ENCODE measurements at places on chromosomes 3 and 15.
A peak's percentile ranks its signal among the peaks of the same experiment; 100 is the strongest.

DNA sequence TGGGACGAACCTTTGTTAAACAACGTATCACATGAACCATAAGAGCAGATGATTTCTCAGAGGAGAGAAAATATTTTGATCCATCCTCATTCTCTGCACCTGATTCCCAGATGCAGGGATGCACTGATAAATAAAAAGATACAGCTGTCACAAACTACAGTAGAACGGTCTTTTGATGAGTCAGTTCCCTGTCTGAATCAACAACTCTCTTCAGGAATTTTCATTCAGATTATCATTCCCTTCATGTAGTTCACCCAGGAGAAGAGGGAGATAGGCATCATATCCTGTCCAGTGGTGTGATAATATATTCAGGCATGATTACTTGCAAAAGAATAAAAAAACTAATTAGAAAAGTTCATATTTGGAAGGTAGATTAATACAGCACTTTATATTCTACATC is 521.5 kb downstream of the PYDC2 start:
- DNase-seq, result no peak

DNA sequence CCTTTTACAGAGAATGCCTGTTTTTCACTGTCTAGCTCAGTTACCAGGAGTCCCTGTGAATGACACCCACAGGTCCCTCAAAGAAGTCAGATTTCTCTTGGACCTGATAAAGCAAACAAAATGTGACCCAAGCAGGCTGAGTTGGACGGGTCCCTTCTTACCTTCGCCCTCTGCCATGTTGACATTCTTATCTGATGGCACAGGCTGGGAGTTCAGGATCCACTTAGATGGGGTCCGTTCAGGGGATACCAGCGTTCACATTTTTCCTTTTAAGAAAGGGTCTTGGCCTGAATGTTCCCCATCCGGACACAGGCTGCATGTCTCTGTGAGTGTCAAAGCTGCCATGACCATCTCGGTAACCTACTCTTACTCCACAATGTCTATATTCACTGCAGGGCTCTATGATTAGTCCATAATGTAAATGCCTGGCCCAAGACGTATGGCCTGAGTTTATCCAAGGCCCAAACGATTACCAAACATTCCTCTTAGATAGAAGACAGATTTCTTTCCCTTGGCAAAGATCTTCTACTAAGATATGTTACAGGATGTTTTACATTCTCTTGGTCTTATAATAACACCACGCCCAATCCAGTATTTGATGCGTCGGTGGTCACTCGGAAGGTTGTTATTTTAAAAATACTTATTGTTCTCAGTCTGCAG is 179.1 kb downstream of the THSD4 start:
- no peak for DNase-seq

- no peak for DNase-seq
Measured at GRCh38 chr15:71066983-71067382, 48.3 kb upstream of the THSD4 start.

- DNase-seq, result no peak
Measured at GRCh38 chr3:66010348-66010738, 28.4 kb downstream of the MAGI1 start.

DNA sequence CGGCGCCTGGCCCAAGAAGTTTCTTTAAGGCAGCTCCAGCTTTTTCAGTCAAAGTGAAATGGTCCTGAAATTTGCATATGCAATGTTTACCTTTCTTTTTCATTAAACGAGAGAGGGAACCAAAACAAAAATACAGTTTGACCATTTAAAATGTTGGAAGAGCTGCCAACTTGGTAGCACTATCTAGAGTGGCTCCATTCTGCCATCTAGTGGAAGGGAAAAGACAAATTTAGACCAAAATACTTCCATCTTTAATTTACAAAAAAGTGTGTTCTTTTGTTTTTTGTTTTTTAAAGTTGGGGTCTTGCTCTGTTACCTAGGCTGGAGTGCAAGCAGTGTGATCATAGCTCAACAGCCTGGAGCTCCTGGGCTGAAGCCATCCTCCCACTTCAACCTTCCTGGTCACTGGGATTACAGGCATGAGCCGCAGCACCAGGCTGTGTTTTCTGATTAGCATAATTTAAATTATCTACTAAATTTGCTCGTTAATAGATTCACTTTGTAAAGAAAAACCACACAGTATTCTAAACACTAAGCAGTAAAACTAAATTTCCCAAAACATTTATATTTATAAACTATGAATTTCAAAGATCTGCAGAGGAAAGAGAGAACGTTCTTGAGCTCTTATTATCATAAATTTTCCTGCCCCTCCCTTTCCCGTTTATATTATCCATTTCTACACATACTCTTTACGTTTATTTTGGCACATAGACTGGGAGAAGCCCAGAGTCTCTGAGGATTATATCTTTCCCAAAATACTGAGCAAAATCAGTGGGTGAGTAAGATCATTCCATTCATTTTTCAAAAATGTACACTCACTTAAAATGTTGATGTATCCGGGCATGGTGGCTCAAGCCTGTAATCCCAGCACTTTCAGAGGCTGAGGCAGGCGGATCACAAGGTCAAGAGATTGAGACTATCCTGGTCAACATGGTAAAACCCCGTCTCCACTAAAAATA is 15.4 kb upstream of the RFC4 start:
- DNase-seq, result peak; percentile 15

DNA sequence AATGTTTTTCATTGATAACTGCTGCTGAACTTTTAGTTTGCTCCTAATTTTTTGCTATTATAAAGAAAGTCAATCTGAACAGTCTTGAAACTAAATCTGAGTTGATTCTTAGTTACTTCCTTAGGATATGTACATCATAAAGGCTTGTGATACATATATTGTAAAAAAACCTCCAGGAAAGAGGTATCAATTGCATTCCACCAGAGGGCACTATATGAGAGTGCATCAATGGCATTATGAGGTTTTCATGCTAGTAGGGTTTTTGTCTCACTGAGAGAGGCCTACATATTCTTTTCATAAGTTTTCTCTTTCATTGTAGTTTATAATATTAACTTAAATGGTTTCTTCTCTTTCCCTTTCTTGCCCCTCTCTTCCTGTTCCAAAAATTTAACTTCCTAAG is 46.9 kb downstream of the PIK3R4 start:
- no peak for DNase-seq

- no peak for DNase-seq
Measured at GRCh38 chr3:114745322-114746240, 401.5 kb downstream of the ZBTB20 start.

DNA sequence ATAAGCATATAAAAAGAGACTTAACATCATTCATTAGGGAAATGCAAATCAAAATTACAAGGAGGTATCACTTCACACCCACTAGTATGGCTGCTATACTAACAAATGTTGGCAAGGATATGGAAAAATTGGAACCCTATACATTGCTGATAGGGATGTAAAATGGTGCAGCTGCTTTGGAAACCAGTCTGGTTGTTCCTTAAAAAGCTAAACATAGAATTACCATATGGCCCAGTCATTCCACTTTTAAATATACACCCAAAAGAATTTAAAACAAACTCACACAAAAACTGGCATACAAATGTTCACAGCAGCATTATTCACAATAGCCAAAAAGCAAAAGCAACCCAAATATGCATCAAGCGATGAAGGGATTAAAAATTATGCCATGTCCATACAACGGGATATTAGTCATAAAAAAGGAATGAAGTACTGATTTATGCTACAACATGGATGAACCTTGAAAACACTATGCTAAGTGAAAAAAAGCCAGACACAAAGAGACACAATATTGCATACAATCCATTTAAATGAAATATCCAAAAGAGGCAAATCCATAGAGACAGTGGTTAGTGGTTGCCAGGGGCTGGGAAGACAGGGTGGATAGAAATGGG is 118.3 kb downstream of the OSBPL10 start:
- no peak for DNase-seq

DNA sequence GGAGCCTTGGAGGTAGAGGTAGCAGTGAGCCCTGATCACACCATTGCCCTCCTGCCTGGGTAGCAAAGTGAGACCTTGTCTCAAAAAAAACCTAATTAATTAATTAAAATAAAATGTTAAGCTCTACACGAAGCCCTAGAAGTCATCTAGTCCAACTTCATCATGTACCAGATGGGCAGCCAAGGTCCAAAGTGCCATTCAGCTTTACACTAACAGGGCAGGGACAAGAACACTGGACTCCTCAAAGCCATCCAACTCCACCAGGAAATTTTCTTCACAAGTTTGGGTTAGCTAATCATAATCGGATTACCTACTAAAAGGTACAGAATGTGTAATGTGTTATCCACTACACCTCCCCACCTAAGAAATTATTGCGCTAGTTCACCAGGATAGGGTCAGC is 48.8 kb downstream of the WWTR1 start:
- no peak for DNase-seq

- no peak for DNase-seq
Measured at GRCh38 chr3:143242691-143243090, 123.1 kb downstream of the CHST2 start.

DNA sequence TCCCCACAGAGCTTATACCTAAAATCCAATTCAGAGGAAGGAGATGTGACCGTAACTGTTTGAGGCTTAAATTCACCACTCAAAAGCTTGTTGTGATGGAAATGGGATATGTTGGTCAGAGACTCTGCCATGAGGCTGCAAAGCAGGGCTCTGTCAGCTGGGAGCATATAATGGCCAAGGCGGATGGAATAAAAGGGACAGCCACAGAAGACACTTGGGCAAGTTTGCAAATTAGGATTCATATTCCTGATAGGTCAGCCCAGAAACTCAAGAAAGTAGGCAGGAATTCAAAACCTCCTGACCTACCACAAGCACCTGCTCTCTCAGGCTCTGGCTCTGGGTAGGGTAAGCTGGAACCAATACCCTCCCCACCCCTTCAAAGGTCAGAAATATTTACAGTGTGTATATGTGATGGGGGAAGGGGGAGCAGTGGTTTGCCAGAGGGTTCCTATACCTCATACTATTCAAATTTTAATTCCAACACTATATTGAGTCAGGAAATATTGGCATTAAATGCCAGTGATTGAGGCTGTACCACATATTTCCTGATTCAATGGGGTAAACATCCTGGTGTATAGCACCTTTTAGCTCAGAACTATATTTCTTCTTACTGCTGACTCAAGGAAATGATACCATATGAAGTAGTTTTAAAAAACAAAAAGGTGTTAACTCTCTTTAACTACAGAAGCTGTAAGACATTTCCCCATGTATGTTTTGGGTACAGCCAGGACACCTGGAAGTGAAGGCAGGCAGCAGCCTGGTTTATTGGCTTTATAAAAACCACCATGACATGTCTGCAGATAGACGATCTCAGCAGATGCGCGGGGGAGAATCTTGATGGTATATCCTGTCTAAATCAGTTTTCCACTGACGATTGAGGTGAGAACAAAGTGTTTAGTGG is 19.2 kb downstream of the FYCO1 start:
- no peak for DNase-seq

DNA sequence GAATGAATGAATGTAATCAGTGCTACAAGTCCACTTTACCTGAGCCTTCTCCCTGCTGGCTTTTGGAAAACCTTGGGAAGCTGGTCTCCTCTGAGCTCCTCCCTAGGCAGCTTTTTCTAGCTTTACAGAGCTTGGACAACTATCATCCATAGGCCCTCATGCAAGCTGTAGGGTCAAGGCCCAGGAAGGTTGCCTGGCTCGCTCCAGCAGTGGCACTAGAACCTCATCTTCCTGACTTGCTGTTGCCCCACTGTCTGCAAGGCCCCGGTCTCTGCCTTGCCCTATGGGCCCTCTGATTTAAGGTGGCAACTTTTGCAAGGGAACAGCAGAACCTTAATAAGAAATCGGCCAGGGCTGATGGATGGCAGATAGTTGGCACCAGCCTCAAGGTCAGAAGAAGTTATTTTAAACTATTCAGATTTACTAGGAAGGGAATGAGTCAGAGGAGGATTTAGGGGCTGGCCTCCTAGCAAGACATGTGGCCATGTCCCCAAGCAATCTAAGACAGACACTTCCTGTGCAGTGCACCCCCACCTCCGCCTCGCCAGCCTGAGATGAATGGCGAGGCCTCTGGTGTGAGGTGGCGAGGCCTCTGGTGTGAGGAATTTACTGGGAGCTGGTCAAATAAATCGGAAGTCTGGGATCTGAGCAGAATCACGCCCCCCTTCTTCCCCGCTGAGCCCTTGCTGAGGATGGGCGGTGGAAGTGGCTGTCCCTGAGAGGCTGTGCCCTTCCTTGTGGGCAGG is 180.8 kb downstream of the MEGF11 start:
- no peak for DNase-seq

- DNase-seq, result no peak
Measured at GRCh38 chr3:99250272-99250671, 348.8 kb upstream of the DCBLD2 start.

- DNase-seq, result no peak
Measured at GRCh38 chr3:119967353-119968006, 126.8 kb downstream of the GSK3B start.

- DNase-seq, result no peak
Measured at GRCh38 chr3:62319570-62320243, 53.6 kb downstream of the FEZF2 start.

DNA sequence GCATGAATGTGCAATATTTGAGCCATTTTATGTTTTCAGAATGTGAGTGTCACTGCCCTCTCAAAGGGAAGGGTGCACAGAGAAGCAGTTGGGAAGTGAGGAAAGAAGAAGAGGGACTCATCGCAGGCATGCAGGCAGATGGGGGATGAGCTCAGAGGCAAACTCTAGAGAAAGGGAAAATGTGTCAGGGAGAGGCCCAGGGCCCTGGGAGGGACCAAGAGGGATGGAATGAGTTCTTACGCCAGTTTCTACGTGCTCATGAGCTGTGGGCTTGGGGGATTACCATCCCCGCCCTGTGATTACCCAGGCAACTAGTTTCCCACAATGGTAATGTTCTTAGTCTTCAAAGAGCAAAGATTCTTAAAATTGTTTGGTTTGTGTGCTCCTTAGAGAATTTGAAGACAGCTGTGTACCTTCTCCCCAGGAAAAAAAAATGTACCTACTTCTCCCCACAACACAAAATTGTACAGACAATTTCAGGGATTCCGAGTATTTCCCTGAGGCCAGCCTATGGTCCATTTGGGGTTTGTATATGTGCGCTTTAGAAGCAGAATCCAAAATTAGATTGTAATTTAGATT is 17.8 kb downstream of the GCSAM start:
- DNase-seq, result no peak

GRCh38 chr3:150682824-150683223 is 20.9 kb downstream of the ERICH6 start:
- no peak for DNase-seq

DNA sequence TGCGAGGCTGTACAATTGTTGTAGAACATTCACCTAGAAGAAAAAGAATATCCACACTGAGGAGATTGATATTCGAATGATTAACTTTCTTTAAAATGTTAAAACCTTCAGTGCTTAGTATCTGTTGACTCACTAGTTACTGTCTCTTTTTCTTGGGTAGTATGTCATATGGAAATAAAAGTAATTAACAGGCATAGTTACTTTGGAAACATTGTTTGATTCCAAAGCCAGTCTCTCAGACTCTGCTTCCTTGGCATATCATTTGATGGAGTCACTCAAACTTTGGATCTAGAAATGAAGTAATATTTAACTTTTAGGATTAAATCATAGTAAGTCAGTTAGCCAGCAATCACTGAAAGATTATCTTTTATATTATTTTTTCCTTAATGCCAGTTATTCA is 63.4 kb downstream of the MAP2K5 start:
- DNase-seq, result no peak

DNA sequence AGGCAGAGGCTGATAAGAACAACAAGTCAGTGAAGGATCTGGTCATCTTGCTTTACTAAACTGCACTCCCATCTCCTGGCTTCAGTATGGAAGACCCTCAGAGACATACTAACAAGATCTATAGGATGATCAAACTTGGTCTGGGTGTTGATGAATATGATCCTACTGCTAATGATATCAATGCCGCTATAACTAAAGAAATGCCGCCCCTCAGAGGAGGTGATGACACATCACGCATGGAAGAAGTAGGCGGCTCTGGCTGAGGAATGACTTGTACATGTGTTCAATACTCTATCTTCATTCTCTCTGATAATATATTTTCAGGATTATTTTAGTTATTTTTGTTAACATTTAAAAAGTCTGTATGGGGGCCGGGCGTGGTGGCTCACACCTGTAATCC is 17.5 kb upstream of the EIF2B5 start:
- no peak for DNase-seq

All from stimulated activated CD4-positive, alpha-beta T cell treated with anti-CD3 and anti-CD28 coated beads, Interleukin-2, amount 100 ng/mL, for 48 hours (primary cell).